ENCODE measurements at places on chromosomes 16 and 17.

- DNase-seq = no peak
Measured at GRCh38 chr17:63694950-63695773, 4.8 kb downstream of the LIMD2 start.

- DNase-seq = peak; percentile 55
Measured at GRCh38 chr16:1645914-1646525, 32.1 kb upstream of the JPT2 start.

- DNase-seq = no peak
Measured at GRCh38 chr17:1234455-1234854, 35.8 kb upstream of the BHLHA9 start.

DNA sequence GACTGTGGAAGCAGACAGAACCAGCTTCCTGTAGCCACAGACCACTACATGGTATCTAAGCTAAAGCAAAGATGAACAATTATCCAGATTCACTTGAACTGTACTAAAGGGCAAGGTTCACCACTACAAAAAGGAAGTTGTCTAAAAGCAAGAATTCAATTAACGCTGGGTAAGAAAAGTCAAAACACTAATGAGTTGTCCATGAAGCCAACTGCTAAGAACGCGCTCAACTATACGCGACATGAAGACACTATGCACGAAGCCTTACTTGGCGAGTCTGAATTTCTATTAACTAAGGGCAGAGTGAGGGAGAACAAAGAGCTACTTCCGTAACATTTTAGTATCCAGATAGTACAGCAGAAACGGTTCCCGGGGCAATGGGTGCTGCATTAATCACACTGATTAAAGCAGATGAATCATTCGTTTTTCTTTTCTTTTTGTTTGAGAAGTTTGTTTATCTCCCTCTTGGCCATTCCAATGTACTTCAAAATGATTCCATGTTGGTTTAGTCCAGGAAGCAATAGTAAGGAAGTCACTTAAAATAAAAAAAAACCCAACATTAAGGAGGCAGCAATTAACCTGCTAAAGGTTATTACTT is 2.8 kb upstream of the RPS15A start:
- DNase-seq = no peak

GRCh38 chr17:79322211-79323123 is 247.8 kb downstream of the ENGASE start:
- DNase-seq = no peak

DNA sequence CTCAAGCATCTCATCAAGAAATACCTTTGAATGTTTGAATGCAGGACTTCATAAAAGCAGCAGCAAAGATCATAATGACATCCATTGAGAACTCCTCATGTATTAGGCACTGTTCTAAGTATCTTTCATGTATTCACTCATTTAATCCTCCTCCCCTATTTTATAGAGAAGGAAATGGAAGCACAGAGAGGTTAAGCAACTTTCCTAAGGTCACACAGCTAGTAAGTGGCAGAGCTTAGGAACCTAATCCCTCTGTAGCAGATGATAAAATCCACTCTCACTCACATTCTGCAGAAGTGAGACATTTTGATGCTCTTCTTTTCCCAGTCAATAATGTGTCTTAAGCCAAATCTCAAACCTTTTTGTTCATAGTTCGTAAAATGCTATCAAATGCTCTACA is 350.8 kb upstream of the C16orf82 start:
- DNase-seq = no peak

DNA sequence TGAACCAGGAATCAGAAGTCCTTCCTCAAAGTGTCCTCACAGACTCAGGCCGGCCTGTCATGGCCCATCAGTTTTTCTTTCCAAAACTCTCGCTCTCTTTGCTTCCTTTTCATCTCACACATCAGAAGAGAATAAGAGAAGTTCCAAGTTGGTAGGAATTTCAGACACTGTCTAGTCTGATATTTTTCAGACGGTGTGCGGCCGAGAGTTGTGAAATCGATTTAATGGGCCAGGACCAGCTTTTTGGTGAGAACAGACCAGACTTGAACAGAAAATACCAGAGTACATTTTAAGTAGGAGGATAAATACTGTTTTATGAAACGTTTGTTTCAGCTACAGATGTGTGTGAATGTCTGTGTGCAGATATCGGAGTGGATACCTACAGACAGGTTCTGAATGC is 24.8 kb upstream of the RCVRN start:
- DNase-seq = no peak

DNA sequence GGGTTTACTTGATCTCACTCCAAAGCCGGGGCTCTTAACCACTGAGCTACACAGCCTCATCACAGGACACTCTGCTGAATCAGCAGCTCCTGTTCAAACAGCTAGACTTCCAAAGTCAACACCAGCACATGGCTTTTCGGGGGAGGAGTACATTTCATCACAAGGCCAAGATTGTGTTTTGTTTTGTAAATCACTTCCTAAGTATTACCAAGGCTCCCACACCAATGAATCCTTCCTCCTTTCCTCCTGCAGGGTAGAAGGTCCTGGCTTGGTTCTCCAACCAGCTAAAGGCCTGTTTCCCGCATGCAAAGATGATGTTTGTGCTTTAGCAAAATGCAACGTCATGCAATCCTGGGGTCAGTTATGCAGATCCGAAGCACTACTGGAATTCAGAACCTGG is 152.5 kb downstream of the XYLT1 start:
- peak; percentile 44 for DNase-seq

- DNase-seq = no peak
Measured at GRCh38 chr17:36945959-36946725, 2.6 kb upstream of the AATF start.

DNA sequence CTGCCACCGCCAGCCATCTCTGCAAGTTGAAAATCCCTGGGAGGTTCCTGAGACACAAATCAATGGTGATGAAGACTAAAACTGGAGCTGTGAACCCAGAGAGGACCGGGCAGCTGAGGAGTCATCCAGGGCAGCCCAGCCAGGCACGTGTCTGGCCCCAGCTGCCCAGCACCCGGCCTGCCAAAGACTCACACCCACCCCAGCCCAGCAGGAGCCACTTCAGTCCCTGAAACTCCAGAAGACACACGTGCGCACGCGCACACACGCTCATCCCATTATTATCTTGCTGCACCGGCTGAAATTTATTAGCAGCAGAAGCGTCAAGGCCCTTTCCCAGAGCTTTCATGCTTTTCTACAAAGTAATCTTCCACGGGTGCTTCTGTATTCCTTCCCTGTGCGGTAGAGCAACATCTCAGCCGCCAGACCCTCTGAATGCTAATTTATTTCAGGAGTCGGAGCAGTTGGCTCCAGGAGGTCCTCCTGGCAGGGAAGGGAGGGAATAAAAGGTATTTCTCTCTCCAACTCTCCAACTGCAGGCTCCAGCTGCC is 59.8 kb upstream of the RBFOX3 start:
- no peak for DNase-seq

DNA sequence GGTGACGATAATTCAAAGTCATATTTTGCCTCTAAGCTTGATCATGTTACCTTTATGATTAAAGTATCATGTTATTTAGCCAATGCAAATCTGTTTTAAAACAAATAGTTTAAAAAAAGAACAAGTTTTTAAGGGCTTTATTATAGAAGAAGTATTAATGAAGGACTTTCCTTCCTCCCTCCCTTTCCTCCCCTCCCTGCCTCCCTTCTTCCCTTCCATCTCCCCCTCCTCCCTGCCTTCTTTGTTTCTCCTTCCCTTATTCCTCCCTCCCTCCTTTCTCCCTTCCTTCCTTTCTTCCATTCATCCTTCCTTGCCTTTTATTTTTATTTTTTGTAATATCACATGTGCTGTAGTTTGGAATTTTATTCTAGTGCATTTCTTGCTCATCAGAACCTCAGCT is 26.4 kb downstream of the NQO1 start:
- no peak for DNase-seq

DNA sequence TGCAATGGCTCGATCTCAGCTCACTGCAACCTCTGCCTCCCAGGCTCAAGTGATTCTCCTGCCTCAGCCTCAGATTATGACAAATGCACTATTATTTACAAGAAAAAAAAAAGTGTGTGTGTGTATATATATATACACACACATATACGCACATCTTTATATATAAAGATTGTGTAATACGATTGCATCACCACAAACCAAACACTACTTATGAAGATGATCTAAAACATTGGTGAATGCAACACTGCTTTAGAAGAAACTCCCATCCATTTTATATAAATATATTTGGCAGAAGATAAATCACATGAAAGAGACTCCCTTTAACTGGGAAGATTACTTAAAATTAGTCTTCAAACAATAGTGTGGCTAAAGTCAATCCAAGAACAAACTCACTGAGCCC is 96.7 kb downstream of the SYCE1L start:
- no peak for DNase-seq

- DNase-seq = no peak
Measured at GRCh38 chr16:9407206-9407758, 315.8 kb downstream of the HAPSTR1 start.

GRCh38 chr17:50952889-50953288 is 86.7 kb upstream of the TOB1 start:
- DNase-seq = no peak

GRCh38 chr16:1078579-1079021 is 6.1 kb downstream of the SSTR5 start:
- DNase-seq = no peak

GRCh38 chr17:80372922-80373570 is 41.9 kb upstream of the ENDOV start:
- DNase-seq = no peak

- no peak for DNase-seq
Measured at GRCh38 chr17:4788159-4788806, 481 bp upstream of the GLTPD2 start.

DNA sequence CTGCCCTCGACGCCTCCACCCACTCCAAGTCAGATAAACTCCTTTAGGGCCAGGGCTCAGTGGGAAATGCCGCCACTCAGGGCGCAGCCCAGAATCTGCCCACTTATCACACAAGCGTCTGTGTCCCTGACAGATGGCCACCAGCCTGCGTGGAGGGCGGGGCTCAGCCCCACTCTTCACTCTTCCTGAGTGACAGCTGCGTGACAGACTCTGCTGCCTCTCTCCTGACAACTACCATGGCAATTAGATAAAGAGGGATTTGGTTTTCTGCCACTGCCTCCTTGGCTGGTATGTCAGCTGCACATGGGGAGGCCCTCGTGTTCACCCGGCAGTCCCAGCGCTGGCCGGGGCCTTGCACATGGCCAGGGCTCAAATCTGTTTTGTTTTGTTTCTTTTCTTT is 96.2 kb downstream of the RTN4RL1 start:
- DNase-seq = no peak

DNA sequence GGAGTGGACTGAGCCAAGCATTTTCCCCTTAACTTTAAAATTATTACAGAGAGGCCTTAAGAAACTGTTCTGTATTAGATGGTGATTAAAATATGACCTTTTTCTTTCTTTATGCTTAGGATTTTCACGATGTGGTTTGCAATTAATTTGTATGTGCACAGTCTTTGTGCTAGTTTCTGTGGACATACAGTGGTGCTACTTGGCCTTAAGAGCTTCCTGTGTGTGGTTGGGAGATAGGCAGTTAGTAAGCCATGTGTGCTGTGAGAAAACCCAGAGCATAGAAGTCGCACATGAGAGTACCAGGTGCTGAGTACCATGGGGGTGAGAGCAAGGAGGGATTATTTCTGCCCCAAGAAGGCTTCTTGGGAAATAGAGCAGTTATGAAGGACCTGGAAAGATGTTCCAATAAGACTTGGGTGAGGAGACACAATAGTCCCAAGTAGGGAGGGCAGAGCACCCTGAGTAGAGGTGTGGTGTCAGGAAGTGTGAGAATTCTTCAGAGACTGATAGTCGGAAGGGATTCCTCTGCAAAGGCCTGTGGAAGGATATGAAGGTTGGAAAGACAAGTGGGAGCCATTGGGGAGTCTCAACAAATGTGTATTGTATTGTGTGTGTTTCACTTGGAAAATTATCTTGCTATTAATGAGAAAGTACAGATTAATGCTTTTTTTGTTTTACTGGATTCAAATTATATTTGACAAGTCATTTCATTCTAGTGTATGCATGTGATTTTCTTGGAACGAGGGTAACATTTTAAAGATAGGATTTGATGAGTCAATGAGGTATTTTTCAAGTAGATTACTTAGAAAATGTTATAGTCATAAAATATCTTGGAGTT is 239.9 kb downstream of the PRKCA start:
- DNase-seq = no peak

GRCh38 chr16:82527101-82527500 is 99.7 kb upstream of the CDH13 start:
- DNase-seq = no peak

GRCh38 chr17:47994724-47995123 is 23.8 kb downstream of the CDK5RAP3 start:
- DNase-seq = no peak

DNA sequence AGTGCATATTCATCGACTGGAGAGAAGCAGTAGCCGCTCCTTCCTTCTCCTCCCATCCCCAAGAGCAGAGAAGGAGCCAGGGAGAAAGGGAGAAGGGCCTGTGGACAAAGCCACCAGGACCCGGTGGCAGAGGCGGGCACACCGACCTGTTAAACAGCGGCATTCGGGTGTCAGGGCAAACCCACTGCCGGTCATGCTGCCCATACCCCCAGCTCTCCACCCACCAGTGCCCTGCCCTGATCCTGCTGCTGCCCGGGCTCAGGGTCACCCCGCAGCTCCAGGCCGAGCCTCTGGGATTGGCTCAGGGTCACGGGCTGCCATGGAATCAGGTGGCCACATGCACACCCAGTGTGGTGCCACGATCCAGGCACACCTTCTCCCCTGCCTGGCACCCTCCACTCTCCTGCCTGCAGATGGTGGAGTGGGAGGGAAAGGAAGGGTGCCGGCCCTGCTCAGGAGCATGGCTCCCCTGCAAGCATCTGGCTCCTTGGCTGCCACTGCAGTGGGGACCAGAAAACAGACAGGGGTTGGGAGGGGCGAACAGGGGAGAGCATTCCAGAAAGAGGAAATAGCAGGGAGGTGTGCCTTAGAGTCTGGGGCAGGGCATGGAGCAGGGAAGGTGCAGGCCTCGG is 18.3 kb upstream of the RASD1 start:
- DNase-seq = no peak

DNA sequence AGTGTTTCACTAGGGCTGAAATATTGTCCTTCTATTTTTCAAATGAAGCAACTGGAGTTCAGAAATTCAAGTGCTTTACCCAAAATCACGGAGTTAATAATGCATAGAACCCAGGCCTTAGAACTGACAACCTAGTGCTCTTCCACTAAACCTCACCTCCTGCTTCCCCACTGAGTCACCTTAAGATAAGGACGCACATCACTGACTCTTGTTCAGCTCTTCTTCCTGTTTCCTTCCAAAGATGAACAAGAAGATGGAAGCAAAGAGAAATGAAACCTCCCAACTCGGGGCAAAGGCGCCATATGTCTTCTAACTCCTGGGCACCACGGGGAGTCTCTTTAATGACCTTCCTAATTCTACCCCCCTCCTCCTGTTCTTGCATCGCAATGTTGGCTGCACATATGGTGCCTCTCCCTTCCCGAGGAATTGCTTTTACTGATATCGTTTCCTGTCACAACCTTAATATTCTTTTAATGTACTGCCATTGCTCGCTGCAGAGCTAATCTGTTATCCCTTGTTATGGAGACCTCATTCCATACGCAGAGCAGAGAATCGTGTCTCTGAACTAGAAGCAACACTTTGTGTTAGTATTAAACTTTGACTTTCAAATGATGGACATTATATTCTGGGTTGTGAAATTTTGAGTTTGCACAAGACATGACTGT is 591.4 kb downstream of the TMEM114 start:
- DNase-seq = no peak

- no peak for DNase-seq
Measured at GRCh38 chr16:83433201-83433600, 374.6 kb upstream of the HSBP1 start.

Measured in HL-60 (cell line).